ENCODE measurements at places on chromosomes 2 and 18. TPM values are rescaled to one million over a fixed set of nuclear protein-coding genes. Genes with fewer than 3 reads are reported as not detected.

Gene NXPH2
- total RNA-seq: not detected

Gene GALNT3
- 2.2 TPM for total RNA-seq

Gene FKBP1B
- total RNA-seq: 3.5 TPM

Gene HOXD8
- total RNA-seq: not detected

Gene DSG2
- total RNA-seq: 16.7 TPM

Gene MYOM1
- total RNA-seq: 0.27 TPM

Gene GBX2
- not detected for total RNA-seq

Gene XRCC5
- 118 TPM for total RNA-seq

Gene SLC23A3
- 0.27 TPM for total RNA-seq

Gene CD302
- total RNA-seq: 16.4 TPM

Gene WNT6
- 0.27 TPM for total RNA-seq

Gene G6PC2
- under 0.01 TPM for total RNA-seq

Gene PRPF40A
- 152 TPM for total RNA-seq

Gene VIL1
- total RNA-seq: under 0.01 TPM

Measured in hematopoietic multipotent progenitor cell (in vitro differentiated cells).